Activated T-helper 9 cell treated with anti-CD3 and anti-CD28 coated beads, Interleukin-2, amount 50 U/mL, for 16 hours (primary cell): ENCODE measurements at places on chromosomes 5 and 9.

GRCh38 chr5:579211-579610, 32.9 kb upstream of the CEP72 start:
- DNase-seq: no peak

DNA sequence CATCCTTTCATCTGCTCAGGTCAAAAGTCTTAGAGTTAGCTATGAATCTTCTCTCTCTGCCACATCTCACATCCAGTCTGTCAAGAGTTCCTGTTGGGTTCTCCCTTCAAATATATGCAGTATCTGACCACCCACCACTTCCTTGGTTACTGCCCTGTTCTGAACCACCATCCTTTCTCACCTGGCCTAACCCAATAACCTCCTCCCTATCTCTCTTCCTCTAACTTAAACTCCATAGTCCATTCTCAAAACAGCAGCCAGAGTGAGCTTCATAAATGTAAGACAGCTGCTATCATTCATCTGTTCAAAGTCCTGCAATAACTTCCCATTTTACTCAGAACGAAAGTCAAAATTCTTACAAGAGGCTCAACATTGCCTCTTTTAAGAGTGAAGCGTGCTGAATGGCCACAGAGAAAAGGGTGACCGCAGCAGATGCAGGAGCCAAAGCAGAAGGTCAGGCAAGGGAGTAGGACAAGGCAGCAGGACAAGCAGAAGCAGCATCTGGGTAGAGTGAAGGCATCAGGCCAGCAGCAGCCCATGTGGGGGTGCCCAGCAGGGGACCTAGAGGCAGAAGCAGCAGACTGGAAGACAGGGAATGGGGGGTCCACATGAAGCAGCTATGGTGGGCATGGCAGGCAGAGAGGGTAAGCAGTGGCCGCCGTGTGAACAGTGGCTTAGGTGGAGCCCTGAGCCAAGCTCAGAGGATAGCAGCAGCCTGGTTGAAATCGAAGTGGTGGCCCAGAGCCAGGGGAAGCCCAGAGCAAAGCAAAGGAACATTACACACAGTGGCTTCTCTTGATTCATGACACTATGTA, 39.3 kb upstream of the CDC42SE2 start:
- no peak for DNase-seq

GRCh38 chr5:119273391-119273839, 82.4 kb upstream of the TNFAIP8 start:
- no peak for DNase-seq

DNA sequence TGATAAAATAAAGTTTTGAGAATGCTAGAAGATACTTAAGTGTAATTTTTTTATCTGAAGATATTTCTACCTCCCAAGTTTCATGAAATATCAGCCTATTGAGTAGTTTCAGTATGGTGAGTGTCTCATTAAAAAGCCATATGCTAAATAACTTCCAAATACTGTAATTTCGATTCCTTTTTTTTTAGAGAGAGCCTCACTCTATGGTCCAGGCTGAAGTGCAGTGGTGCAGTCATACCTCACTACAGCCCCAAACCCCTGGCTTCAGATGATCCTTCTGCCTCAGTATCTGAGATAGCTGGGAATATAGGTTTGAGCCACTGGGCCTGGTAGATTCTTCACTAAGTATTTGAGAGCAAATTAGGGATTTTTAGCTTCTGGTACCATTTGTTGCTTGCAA, 24.5 kb downstream of the CDC42SE2 start:
- DNase-seq: no peak

GRCh38 chr5:1185629-1186350, 15.6 kb upstream of the SLC6A19 start:
- DNase-seq: no peak

GRCh38 chr5:91898019-91898418, 514.9 kb upstream of the ARRDC3 start:
- no peak for DNase-seq

DNA sequence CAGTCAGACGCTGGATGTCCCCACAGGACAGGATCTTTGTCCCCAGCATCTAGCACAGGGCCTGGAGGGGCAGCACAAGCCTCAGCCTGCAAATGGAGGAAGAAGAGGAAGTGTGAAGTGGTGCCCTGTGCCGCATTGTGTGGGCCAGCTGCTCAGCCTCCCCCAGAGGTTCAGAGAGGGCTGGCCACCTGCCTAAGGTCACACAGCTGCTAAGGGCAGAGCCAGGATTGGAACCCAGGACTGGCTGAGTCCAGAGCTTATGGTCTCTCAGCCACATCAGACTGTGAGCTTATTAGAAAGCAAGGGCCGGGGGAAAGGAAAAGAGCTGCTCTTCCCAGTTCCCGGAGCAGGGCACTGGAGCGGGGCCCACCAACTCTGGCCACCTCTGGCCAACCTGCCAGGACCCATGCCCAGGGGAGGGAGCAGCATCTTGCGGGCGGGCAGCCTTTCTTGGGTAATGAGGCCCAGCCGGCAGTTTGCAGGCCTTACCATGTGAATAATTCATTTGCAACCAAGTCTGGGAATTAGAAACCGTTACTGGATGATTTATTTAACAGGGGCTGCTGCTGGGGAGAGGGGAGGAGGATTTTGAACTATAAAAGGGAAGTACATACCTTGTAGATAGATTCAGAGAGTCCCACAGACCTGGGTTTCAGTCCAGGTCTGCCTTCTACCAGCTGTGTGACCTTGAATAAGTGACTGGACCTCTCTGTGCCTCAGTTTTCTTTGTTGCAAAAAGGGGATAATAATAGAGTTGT, 11.6 kb upstream of the CRB2 start:
- no peak for DNase-seq

DNA sequence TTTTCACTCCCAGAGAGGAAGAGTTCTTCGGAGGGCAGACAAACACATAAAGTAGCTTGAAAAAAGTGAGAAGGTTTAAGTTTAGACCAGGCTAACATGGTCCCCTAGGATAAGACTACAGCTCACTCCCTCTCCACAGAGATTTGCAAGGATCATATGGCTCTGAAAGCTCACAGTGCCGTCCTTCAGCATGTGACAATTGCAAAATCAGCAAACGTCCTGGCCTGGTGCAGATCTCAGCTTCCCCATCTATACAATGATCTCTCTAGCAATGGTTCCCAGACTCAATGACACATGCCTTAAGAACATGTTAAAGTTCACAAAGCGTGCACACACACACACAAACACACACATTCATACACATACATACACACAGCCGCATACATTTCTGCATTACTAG, 327.6 kb downstream of the ACTL7B start:
- DNase-seq: no peak

GRCh38 chr5:1497795-1498622, 25.8 kb downstream of the LPCAT1 start:
- DNase-seq: no peak

DNA sequence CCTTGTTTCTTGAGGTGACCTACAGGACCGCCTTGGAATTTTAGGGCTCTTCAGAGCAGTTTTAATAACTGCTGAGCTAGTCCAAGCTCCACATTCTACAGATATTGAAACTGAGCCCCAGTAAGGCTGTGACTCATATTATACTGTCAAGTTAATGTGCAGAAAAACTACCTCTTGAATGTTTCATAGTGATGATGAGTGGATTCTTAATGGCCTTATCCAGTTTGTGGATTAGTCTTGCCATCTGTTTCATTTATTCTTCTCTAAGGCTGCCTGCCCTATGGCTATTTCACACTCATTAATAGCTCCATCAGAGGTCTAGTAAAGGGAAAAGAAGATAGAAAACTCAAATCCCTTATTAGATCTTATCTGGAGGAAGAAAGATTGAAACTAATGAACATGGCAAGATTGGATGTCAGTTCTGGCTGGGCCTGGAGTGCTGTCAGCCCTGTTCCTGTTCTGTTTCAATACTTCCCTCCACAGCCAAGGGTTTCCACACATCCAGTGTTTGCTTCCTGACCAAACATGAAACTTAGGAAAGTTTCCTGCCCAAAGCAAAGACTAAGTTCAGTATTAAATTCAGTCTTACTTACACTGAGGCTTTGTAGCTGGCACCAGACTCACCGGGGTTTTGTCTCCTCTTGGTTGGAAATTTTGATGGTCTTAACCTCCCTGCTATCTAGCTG, 215.6 kb upstream of the DMAC1 start:
- DNase-seq: no peak

GRCh38 chr9:2125906-2126305, 110.8 kb downstream of the SMARCA2 start:
- no peak for DNase-seq
